Renal cortical epithelial cell (primary cell): ENCODE measurements at places on chromosomes 16 and 17. TPM values are rescaled to one million over a fixed set of nuclear protein-coding genes. Genes with fewer than 3 reads are reported as not detected.

IKZF3 gene
- under 0.01 and 0.17 TPM in 2 replicates for total RNA-seq

HSF4 gene
- total RNA-seq, result 5.7 and 12.5 TPM in 2 replicates

CHD9NB gene
- 0.52 and 6.6 TPM in 2 replicates for total RNA-seq

KRT20 gene
- not detected in 2 replicates for total RNA-seq

TLCD2 gene
- 6.6 and 7.5 TPM in 2 replicates for total RNA-seq

TMEM235 gene
- total RNA-seq, result not detected in 2 replicates

GP1BA gene
- total RNA-seq, result not detected in 2 replicates

MYL4 gene
- 0.15 TPM in 1 of 2 replicates, not detected in the other for total RNA-seq

MYLK3 gene
- total RNA-seq, result 0.50 TPM in 1 of 2 replicates, not detected in the other

SLC6A2 gene
- total RNA-seq, result not detected in 2 replicates
